ENCODE measurements at places on chromosomes 16 and 17.

- DNase-seq, result no peak
Observed at GRCh38 chr16:84327926-84328505, 33.3 kb downstream of the WFDC1 start.

- DNase-seq, result no peak
Observed at GRCh38 chr17:57602896-57603295, 142.2 kb downstream of the CCDC182 start.

GRCh38 chr17:17737961-17738894, 57.0 kb downstream of the RAI1 start:
- DNase-seq, result no peak

GRCh38 chr16:49961089-49961488, 63.9 kb upstream of the CNEP1R1 start:
- no peak for DNase-seq

GRCh38 chr17:17420082-17420481, 56.7 kb upstream of the MED9 start:
- no peak for DNase-seq

DNA sequence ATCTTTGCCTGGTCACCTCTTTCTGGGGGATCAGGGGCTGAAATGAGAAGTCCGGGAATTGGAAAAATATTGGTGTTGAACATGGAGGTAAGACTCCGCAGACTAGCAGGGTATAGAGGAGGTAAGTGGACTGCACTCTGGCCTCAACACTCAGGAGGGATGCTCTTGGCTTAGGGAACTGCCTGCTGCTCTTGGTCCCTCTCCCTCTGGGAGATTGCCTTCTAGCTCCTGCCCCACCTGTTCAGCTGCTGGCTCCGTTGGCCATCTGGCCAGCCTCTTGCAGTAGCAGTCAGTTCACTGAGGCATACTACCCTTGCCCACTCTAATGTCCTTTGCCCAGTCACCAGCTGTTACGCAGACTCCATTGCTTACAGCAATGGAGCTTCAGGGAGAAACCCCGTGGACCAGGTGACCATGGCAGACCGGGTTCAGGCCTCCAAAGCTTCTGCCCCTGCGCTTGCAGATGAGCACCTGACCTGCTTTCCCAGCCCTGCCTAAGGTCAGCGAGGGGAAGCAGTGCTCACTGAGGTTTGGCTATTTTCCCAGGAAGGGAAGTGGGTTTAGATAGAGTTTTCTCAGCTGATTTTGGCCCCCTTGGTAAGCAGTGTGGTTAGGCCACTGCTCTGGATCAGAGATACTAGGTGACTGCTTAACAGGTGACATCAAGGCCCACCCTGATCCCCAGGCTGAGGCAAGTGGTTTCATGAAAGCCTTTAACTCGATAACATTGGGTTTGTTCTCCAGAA, 11.9 kb downstream of the CDK5RAP3 start:
- DNase-seq, result no peak

DNA sequence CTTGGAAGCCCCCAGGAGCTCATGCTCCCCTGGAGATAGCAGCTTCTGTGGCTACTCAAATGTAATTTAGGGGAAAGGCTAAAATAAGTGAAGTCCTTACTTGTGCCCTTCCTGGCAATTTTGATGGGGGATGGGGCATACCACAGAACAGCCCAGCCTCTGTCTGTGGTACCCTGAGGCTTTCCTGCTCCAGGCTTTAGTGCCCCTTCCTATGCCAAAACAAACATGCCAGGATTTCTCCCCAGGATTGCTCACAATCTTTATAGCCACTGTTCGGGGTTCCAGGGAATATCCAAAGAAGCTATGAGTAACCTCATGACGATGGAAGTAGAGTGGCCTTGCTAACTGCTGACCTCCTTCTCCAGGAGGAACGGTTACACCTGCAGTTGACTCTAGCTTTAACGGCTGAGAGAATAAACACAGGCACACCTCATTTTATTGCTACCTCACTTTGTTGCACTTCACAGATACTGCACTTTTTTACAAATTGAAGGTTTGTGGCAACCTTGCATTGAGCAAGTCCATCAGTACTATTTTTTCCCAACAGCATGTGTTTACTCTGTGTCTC, 24.9 kb downstream of the CCL4 start:
- DNase-seq, result no peak

DNA sequence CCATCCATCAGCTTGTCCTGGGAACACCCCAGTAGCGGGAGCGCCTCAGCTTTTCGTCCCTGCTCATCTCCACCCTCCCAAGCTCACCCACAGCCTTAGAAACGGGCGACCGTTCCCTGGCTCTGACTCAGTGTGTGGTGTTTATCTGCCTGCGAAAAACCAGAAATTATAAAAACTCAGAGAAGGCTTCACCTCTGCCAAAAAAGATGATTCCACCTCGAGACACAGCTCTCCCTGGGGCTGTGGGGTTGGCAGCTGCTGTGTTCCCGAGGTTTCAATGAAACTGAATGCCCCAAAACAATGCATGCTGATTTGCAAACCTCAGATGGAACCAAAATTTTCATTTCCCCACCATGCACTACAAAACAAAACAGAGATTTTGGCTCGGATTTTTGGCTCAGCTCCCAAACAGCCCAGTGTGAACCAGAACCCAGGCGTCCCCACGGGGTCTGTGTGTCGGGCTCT, 62.4 kb upstream of the MED9 start:
- no peak for DNase-seq

DNA sequence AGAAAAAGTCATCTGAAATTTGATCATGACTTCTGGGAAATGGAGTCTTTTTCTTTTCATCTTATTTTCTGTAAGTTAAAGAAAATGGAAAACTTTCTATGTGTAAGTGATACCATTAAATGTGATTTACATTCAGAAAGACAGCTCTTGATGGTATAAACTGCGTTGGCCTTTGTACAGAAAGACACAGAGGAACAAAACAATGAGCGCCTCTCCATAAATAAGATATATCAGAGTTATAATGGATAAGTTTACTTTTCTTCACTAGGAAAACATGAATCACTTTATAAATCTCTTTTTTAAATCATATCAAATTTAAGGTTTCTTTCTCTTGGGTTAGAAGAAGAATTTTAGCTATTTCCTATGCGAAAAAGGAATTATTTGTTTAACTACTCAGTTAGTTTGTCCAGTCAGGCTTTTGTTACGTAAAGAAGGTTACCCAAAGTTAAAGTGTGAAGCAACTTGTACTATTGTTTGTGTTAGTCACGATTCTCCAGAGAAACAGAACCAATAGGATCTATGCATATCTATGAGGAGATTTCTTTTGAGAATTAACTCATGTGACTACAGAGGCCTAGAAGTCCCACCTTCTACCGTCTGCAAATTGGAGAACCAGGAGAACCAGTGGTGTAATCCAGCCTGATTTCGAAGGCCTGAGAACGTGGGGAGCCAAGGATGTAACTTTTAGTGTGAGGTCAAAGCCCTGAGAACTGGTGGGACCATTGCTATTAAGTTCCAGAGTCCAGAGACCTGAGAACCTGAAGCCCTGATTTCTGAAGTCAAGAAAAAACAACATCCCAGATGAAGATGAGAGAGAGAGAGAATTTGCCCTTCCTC, 295.4 kb upstream of the KCNJ16 start:
- no peak for DNase-seq

- DNase-seq, result no peak
Observed at GRCh38 chr17:39281806-39282205, 56.1 kb upstream of the STAC2 start.

- no peak for DNase-seq
Observed at GRCh38 chr17:72189768-72190593, 69.2 kb downstream of the SOX9 start.

DNA sequence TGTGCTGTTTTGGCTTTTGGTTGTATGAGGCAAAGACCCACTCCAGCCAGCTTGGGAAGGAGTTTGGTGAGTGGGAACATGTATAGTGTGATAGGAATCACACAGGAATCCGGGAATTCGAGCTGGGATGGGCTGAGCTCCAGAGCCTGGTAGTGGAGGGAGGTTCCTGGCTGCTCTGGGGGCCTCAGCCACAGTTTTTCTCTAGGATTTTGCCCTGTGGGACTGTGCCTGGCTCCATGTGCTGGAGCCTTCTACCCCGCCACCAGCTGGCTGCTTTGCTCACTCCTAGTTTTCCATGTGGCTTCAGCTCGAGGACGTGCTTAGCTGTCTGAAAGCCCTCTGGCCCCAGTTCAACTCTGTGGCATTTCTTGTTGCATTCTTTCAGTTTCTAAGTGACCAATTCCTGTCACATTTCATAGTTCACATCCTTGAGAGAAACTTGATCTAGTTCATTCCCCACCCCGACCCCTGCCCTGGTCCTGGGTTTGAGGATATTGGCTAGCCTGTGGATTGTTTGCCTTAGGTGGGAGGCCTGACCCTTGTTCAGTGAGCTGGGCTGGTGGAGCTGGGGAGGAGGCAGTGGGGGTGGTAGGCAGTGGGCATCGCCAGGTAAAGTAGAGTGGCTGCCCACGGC, 5.0 kb downstream of the SEC14L1 start:
- no peak for DNase-seq

DNA sequence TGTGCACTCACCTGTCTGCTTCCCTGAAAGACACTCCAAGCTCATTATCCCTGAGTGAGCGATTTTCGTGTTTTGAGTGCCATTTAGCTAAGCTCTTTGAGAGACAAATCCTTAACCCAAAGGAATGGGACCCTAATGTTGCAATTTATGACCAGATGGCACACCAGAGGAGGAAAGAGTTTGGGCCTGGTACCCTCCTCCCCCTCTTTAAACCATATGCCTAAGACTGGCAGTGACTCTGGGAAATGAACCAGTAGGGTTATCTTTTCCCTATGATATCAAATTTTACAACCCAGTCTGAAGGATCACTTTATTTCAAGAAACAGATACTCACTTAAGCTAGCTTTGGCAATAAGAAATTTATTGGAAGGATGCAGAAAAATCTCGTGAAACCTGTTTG, 550.4 kb downstream of the TOX3 start:
- no peak for DNase-seq

DNA sequence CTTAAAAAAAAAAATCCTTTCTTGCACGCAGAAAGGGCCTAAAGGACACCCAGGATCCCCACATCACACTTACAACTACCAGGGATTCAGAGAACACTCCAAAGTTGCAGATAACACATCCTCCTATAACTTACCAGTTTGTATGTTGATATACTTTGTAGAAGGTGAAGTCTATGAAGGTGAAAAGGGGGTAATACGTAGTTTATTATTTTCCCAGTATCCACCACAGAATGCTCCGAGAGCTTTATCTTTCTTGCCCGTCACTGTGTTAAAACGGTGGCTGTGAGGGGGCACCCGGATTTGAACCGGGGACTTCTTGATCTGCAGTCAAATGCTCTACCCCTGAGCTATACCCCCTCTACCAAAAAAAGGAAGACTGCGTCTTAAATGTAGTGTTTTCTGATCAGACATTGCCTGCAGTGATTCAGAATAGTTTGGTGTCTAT, 7.9 kb upstream of the RPL23 start:
- DNase-seq, result no peak

GRCh38 chr17:41593306-41593981, 6.7 kb upstream of the KRT14 start:
- DNase-seq, result no peak

DNA sequence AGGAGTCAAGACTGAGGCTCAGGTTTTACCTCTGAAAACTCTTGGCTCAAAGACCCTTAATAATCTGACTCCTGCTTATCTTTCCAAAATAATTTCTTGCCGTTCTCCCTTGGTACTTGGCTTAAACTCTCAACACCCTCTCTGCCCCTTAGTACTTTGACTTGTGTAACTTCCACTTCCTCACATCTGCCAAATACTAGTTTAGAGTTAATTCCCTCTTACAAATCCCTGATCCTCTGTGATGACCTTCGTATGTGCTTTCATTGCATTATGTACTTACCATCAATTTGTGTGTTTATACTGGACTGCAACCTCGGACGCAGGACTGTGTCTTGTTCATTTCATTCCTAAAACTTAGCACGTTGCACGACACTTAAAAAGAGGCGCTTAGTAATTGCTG, 35.2 kb downstream of the ZNF207 start:
- no peak for DNase-seq

DNA sequence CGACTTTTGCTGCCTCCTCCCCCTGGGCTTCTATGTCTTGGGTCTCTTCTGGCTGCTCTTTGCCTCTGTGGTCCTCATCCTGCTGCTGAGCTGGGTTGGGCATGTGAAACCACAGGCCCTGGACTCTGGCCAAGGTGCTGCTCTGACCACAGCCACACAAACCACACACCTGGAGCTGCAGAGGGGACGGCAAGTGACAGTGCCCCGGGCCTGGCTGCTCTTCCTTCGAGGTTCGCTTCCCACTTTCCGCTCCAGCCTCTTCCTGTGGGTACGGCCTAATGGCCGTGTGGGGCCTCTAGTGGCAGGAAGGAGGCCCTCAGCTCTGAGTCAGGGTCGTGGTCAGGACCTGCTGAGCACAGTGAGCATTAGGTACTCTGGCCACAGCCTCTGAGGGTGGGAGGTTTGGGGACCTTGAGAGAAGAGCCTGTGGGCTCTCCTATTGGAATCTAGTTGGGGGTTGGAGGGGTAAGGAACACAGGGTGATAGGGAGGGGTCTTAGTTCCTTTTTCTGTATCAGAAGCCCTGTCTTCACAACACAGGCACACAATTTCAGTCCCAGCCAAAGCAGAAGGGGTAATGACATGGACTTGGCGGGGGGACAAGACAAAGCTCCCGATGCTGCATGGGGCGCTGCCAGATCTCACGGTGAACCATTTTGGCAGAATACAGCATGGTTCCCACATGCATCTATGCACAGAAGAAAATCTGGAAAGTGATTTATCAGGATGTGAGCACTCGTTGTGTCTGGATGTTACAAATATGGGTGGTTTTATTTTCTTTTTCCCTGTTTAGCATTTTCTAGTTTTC, 2.3 kb downstream of the GP1BA start:
- no peak for DNase-seq

GRCh38 chr16:30139583-30140481, 16.8 kb upstream of the MAPK3 start:
- DNase-seq, result no peak

DNA sequence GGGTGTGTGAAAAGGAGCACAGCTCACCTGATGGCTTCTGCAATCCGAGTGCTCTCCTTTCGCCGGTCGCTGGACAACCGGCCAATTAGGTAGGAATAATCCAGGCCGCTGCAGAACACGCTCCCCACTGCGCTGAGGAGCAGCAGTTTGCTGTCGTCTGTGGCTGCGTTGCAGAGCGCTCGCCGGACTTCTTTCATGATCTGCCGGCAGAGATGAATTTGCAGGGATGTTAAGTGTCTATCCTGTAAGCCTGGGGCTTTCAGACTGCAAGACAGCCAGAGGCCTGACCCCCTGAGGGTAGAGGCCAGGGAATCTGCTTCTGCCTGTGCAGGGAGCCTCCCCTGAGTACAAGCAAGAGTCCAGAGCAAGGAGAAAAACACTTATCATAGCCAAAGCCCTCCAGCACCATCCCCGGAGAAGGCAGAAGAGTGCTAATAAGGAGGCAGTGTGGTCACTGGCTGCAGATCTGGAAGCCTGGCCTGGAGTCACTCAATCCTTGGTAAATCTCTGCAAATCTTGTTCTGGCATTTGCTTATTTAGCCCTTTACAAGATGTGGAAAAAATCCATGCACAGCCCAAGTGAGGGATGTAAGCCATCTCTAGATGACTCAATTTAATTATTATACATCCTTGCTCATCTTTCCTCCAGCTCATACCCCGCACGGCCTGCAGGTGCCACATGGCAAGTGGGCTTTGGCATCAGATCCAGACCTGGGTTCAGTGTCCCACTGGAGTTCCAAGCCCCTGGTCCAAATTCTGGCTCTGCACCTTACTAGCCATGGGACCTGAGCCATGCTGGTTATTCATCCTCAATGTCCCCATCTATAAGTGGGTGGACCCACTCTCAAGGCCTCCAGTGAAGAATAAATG, 80.2 kb downstream of the DYNLRB2 start:
- no peak for DNase-seq

GRCh38 chr17:48996722-48997102, 473 bp upstream of the IGF2BP1 start:
- DNase-seq, result no peak

- DNase-seq, result peak; percentile 18
Observed at GRCh38 chr17:2853283-2854142, 57.3 kb downstream of the RAP1GAP2 start.

GRCh38 chr17:49925921-49926320, 43.1 kb upstream of the DLX4 start:
- no peak for DNase-seq
